ENCODE measurements at places on chromosomes 2 and 18. TPM values are rescaled to one million over a fixed set of nuclear protein-coding genes. Genes with fewer than 3 reads are reported as not detected.

GRCh38 chr2:172096626-172097547 lies 5.8 kb downstream of the DLX2 start:
- no peak overlapping the region for H3K4me3 ChIP-seq
- DNase-seq = no peak
- H3K27ac ChIP-seq = no peak overlapping the region
- H3K4me1 ChIP-seq = no peaks in the 10 kb centered on the region
- H3K27me3 ChIP-seq = no peaks in the 10 kb centered on the region
- no peaks in the 10 kb centered on the region for H3K36me3 ChIP-seq

The POMC gene
- 1.2 TPM for total RNA-seq

GRCh38 chr18:13435586-13436333 lies 217.2 kb downstream of the LDLRAD4 start:
- H3K36me3 ChIP-seq = no peaks in the 10 kb centered on the region
- H3K4me3 ChIP-seq = no peak overlapping the region
- peak overlapping the region; percentile 8 for H3K27ac ChIP-seq
- peaks cover 8% of the 10 kb centered on the region for H3K4me1 ChIP-seq
- H3K27me3 ChIP-seq = no peaks in the 10 kb centered on the region
- peak; percentile 75 for DNase-seq

GRCh38 chr2:239546541-239546940 lies 145.7 kb upstream of the HDAC4 start:
- H3K27me3 ChIP-seq = no peaks in the 10 kb centered on the region
- H3K27ac ChIP-seq = no peak overlapping the region
- H3K36me3 ChIP-seq = no peaks in the 10 kb centered on the region
- DNase-seq = no peak

- DNase-seq = no peak
- H3K27me3 ChIP-seq = no peaks in the 10 kb centered on the region
- H3K27ac ChIP-seq = no peak overlapping the region
- H3K4me1 ChIP-seq = no peaks in the 10 kb centered on the region
These were observed 7.8 kb upstream of the C2orf72 start for GRCh38 chr2:231029563-231029962.

DNA sequence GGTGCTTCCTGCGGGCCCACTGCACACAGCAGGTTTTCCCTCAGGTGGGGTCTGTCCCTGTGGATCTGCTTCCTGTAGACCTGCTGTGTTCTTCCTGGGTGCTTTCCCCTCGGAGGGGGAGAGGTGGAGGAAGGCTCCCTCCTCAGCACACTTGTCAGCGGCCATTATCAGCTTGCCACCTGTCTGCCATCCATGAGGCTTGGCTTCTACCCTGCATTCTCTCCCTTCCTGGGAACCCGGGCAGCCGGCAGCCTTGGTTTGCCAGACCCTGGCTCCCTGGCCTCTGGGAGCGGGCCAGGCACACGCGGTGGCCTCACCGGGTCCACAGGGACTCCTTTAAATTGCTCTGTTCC lies 58.5 kb downstream of the INPP5D start:
- no peak overlapping the region for H3K27ac ChIP-seq
- H3K36me3 ChIP-seq = no peaks in the 10 kb centered on the region
- no peak for DNase-seq

The CNPPD1 gene
- 50.0 TPM for total RNA-seq

DNA sequence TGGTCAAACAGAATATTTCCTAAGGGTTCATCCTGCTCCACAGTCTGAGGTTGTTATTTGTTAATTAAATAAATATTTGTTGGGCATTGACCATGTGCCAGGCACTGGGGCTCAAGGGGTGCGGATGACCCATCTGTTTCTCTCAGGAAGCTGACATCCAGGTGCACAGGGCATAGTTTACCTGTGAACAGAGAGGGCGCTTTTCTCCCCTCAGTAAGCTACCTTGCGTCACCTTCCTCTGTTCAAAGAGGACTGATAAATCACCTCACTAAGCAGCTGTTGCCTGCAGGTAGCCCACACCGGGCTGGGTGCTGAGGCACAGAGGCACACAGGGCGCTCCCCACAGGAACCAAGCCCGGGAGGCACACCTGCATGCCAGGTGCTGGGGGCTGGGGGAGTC lies 41.6 kb downstream of the SH3RF3 start:
- no peak overlapping the region for H3K4me3 ChIP-seq
- H3K27ac ChIP-seq = peak overlapping the region; percentile 53
- H3K27me3 ChIP-seq = no peaks in the 10 kb centered on the region
- H3K4me1 ChIP-seq = peaks cover 10% of the 10 kb centered on the region
- no peak for DNase-seq

The SERPINB4 gene
- not detected for total RNA-seq

DNA sequence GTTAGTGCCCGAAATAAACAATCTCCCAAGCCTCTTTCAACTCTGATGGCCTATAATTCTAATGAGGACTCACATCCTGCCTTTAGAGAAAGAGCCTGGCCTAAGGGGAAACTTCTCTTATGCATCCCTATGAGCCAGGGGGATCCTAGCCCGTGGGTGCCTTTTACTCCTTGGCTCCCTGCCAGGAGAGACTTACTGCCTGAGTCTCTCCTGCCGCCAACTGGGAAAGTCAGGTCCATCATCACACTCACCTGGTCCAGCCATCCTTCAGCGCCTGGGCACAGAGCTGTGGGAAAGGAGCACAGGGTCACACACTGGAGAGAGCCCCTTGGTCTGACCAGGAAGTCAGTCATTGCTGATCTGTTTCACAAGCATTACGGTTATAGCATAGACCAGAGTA lies 24.1 kb downstream of the ENOSF1 start:
- no peak overlapping the region for H3K27ac ChIP-seq
- no peak for DNase-seq
- H3K27me3 ChIP-seq = no peaks in the 10 kb centered on the region
- no peaks in the 10 kb centered on the region for H3K36me3 ChIP-seq

- no peak overlapping the region for H3K27ac ChIP-seq
- H3K27me3 ChIP-seq = no peaks in the 10 kb centered on the region
- no peaks in the 10 kb centered on the region for H3K4me1 ChIP-seq
- H3K4me3 ChIP-seq = no peak overlapping the region
These were observed 86.6 kb downstream of the ACOXL start for GRCh38 chr2:110818767-110819481.

The COL3A1 gene
- 1,346 TPM for total RNA-seq

The NAGK gene
- 80.1 TPM for total RNA-seq

DNA sequence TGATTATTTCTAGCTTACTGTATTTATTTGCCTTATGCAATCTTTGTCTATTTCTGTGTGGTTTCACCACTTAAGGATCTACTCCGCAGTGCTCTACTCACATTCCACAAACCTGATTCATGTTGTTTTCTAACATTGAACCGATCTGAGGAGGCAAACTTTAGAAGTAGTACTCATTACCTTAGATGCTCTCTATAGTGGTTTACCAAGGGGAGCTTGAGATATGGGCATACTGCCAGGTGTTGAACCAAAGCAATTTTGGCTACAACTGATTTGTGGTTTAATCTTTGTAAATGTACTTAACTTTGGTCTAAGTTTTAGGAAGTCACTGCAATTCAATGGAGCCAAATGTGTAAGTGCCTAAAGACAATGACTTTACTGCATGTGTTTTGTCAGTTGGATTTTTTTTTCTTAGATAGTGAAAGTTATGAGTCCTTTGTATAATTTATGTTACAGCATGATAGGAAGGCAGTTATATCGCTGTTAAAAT lies 50.1 kb downstream of the MAP2 start:
- no peaks in the 10 kb centered on the region for H3K36me3 ChIP-seq
- no peaks in the 10 kb centered on the region for H3K27me3 ChIP-seq
- peaks cover 4% of the 10 kb centered on the region for H3K4me1 ChIP-seq

The FKBP1B gene
- 7.3 TPM for total RNA-seq

- no peak overlapping the region for H3K4me3 ChIP-seq
- H3K36me3 ChIP-seq = peaks cover 8% of the 10 kb centered on the region
- no peak overlapping the region for H3K27ac ChIP-seq
- H3K4me1 ChIP-seq = no peaks in the 10 kb centered on the region
These were observed 11.4 kb downstream of the FOSL2 start for GRCh38 chr2:28404086-28404485.

GRCh38 chr18:35390951-35391700 lies 14.0 kb upstream of the ZNF396 start:
- DNase-seq = no peak
- peaks cover 5% of the 10 kb centered on the region for H3K4me1 ChIP-seq
- H3K36me3 ChIP-seq = no peaks in the 10 kb centered on the region
- H3K27me3 ChIP-seq = no peaks in the 10 kb centered on the region

DNA sequence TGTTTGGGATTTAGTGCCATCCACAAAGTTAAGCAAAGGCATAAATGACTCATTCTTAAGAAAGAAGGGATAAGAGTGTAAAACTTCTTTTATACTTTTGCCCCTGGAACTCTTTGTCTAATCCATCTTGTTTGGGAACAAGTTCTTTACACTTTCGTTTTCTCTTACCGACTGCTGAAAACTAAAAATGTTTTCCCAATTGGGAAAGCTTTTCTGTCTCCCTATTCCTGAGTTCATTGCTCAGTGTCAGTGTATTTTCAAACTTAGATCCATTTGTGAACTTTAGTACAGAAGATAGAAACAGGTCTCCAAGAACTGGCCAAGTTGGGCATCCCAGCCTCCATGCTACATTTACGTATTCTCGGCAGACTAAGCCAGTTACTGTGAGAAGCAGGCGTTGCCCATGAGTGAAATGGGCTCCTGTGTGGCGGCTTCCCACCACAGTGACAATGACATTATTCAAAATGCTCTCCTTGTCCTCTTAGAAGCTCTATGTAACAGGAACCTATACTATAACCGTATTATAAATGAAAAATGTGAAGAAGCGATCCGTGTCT lies 51.7 kb downstream of the TGOLN2 start:
- peak overlapping the region; percentile 53 for H3K27ac ChIP-seq
- no peaks in the 10 kb centered on the region for H3K36me3 ChIP-seq
- H3K4me1 ChIP-seq = no peaks in the 10 kb centered on the region

The TFPI gene
- total RNA-seq = 135 TPM

GRCh38 chr2:180219491-180219890 lies 212.4 kb upstream of the CWC22 start:
- H3K27ac ChIP-seq = no peak overlapping the region
- no peaks in the 10 kb centered on the region for H3K4me1 ChIP-seq
- H3K4me3 ChIP-seq = no peak overlapping the region
- no peak for DNase-seq
- H3K27me3 ChIP-seq = no peaks in the 10 kb centered on the region

The AGXT gene
- not detected for total RNA-seq

- H3K36me3 ChIP-seq = no peaks in the 10 kb centered on the region
- H3K4me1 ChIP-seq = no peaks in the 10 kb centered on the region
- peak overlapping the region; percentile 65 for H3K27ac ChIP-seq
- no peak overlapping the region for H3K4me3 ChIP-seq
- peak; percentile 73 for DNase-seq
- no peaks in the 10 kb centered on the region for H3K27me3 ChIP-seq
These were observed 36.0 kb downstream of the PCBP1 start for GRCh38 chr2:70123051-70123828.

DNA sequence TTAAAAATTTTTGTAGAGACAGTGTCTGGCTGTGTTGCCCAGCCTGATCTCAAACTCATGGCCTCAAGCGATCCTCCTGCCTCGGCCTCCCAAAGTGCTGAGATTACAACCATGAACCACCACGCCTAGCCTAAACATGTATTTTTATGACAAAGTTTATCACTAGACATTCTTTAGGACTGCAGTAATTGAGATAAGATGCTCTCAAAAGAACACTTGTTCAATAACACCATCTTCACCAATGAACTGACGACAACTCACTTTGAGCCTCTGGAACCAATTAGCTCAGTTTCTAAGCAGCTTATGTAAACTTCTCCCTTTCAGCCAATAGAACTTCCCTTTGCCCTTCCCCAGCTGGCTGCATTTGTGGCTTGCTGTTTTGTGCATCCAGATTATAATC lies 15.3 kb upstream of the PPP4R1 start:
- no peak for DNase-seq
- H3K4me1 ChIP-seq = peaks cover 5% of the 10 kb centered on the region
- H3K36me3 ChIP-seq = no peaks in the 10 kb centered on the region
- no peaks in the 10 kb centered on the region for H3K27me3 ChIP-seq
